Endodermal cell (in vitro differentiated cells): ENCODE measurements at places on chromosomes 2 and 18. TPM values are rescaled to one million over a fixed set of nuclear protein-coding genes. Genes with fewer than 3 reads are reported as not detected.

- no peaks in the 10 kb centered on the region for H3K36me3 ChIP-seq
- H3K4me1 ChIP-seq, result peaks cover 8% of the 10 kb centered on the region
- no peak for DNase-seq
- no peaks in the 10 kb centered on the region for H3K27me3 ChIP-seq
- no peak overlapping the region for H3K4me3 ChIP-seq
Measured at GRCh38 chr2:112272669-112273068, 2.7 kb upstream of the ZC3H6 start.

DNA sequence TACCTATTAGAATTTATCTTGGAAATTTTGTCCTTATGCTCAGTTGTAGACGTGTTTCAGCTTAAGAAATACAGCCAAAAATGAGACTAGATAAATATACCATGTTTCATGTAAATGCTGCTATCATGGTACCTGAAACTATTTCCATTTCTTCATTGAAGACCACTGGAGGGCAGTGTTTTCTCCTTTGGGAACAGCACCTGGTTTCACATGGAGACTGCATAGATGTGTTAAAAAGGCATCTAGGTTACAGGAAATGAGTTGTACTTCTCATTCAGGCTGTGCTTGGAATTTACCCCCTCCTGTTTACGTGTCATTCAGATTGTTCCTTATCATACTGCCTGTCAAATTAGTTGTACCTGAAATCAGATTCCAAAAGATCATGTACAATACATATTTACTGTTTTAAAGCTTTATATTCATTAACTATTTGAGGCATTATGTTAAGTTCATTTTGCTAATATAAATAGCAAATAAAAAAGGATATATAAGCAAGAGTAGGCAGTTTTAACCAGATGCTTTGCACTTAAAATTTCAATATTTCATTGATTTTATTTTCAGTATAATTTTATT is 57.3 kb upstream of the PSMD14 start:
- no peak overlapping the region for H3K4me3 ChIP-seq
- no peak overlapping the region for H3K27ac ChIP-seq
- peaks cover 10% of the 10 kb centered on the region for H3K4me1 ChIP-seq
- DNase-seq, result peak; percentile 55
- H3K36me3 ChIP-seq, result no peaks in the 10 kb centered on the region

GRCh38 chr2:180670302-180671003 is 310.0 kb upstream of the UBE2E3 start:
- no peaks in the 10 kb centered on the region for H3K36me3 ChIP-seq
- no peaks in the 10 kb centered on the region for H3K27me3 ChIP-seq

The AGXT gene
- total RNA-seq, result 0.18 and 0.31 TPM in 2 replicates

The CCDC148 gene
- total RNA-seq, result 2.6 to 5.0 TPM (median 4.4 TPM) in 3 replicates

The SERPINB10 gene
- not detected in 2 replicates for total RNA-seq

GRCh38 chr2:85134255-85134895 is 1.2 kb downstream of the TCF7L1 start:
- peaks cover 30% of the 10 kb centered on the region for H3K36me3 ChIP-seq
- peak overlapping the region; percentile 62 for H3K27ac ChIP-seq
- H3K27me3 ChIP-seq, result no peaks in the 10 kb centered on the region
- DNase-seq, result peak; percentile 80

- H3K36me3 ChIP-seq, result no peaks in the 10 kb centered on the region
- no peak overlapping the region for H3K27ac ChIP-seq
- no peaks in the 10 kb centered on the region for H3K4me1 ChIP-seq
- DNase-seq, result no peak
Measured at GRCh38 chr2:146990311-146991054, 854.3 kb upstream of the ACVR2A start.

DNA sequence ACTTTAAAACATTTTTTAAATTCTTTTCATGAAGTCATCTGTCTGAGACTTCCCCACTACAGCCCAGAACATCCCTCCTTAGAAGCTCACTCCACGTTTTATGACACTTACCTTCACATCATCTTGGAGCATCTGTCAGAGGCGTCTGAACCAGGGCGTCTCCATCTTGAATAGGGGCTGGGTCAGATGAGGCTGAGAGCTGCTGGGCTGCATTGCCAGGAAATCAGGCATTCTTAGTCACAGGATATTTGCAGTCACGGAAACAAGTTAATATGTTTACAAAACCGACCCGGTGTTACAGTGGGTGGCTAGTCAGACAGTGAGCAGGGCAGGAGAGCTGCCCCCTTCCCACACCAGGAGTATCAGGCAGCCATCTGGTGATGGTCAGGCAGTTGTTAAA is 456.5 kb downstream of the FBXO15 start:
- no peak overlapping the region for H3K4me3 ChIP-seq
- peak overlapping the region; percentile 36 for H3K27ac ChIP-seq
- no peaks in the 10 kb centered on the region for H3K27me3 ChIP-seq
- no peak for DNase-seq
- no peaks in the 10 kb centered on the region for H3K36me3 ChIP-seq

DNA sequence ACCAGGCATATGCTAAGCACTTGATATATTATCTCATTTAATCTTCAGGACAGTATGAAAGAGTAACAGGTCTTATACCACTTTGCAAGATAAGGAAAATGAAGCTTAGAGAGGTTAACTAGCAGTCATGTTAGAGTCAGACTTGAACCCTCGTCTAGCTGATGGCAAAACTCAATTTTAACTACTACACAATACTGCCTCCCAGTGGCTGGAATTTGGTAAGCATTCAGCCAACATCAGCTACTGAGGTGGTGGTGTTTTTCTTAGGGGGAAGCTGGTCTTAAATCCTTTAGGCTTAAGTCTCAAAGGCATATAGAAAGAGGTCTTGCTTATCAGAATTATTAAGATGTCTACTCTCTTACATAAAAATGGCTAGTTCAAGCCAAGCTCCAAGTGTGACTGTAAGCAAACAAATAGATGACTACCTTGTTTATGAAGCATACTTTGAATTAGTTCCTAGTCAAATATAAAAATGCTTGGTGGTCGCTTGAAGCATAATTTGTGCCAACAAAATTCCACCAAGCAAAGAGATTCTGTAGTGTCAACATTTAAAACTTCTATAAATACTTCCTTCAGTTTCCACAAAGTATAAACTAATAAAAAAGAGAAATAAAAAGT is 325.4 kb upstream of the FIGN start:
- H3K27ac ChIP-seq, result no peak overlapping the region
- H3K4me3 ChIP-seq, result no peak overlapping the region
- peak; percentile 90 for DNase-seq
- no peaks in the 10 kb centered on the region for H3K27me3 ChIP-seq
- H3K36me3 ChIP-seq, result no peaks in the 10 kb centered on the region

GRCh38 chr18:23689031-23689615 is at the start of gene LAMA3:
Gene LAMA3, plus strand, starts transcription at chr18:23689453. Its CDS starts 231 bp downstream, at chr18:23689684.
- no peak within 1 kb of the TSS for H3K27ac ChIP-seq
- peak within 1 kb of the TSS; percentile 72 for H3K4me3 ChIP-seq
- H3K27me3 ChIP-seq, result peaks cover 48% of the 10 kb centered on the region
- H3K36me3 ChIP-seq, result no peaks in the 10 kb centered on the region

- H3K36me3 ChIP-seq, result no peaks in the 10 kb centered on the region
- no peaks in the 10 kb centered on the region for H3K27me3 ChIP-seq
- no peak for DNase-seq
Measured at GRCh38 chr2:46925474-46926351, 10.1 kb upstream of the MCFD2 start.

The ERBB4 gene
- total RNA-seq, result 133 and 158 TPM in 2 replicates

The SCG2 gene
- total RNA-seq, result 0.13 TPM in 1 of 3 replicates, not detected in the others

GRCh38 chr2:180255981-180256380 is 248.9 kb upstream of the CWC22 start:
- H3K27ac ChIP-seq, result no peak overlapping the region
- H3K4me1 ChIP-seq, result no peaks in the 10 kb centered on the region
- no peak for DNase-seq
- no peaks in the 10 kb centered on the region for H3K36me3 ChIP-seq

The COL4A4 gene
- 2.2 and 2.6 TPM in 2 replicates for total RNA-seq

GRCh38 chr2:199807966-199808365 is 43.0 kb downstream of the FTCDNL1 start:
- no peaks in the 10 kb centered on the region for H3K36me3 ChIP-seq
- H3K27me3 ChIP-seq, result no peaks in the 10 kb centered on the region
- no peak overlapping the region for H3K27ac ChIP-seq
- H3K4me3 ChIP-seq, result no peak overlapping the region
- H3K4me1 ChIP-seq, result no peaks in the 10 kb centered on the region
- no peak for DNase-seq

GRCh38 chr18:77102259-77103040 is 30.1 kb downstream of the MBP start:
- no peak overlapping the region for H3K27ac ChIP-seq
- no peaks in the 10 kb centered on the region for H3K4me1 ChIP-seq
- H3K27me3 ChIP-seq, result no peaks in the 10 kb centered on the region
- no peak overlapping the region for H3K4me3 ChIP-seq
- DNase-seq, result no peak
- no peaks in the 10 kb centered on the region for H3K36me3 ChIP-seq

The NDUFV2 gene
- total RNA-seq, result 123 and 129 TPM in 2 replicates

GRCh38 chr2:165069151-165069550 is 113.8 kb upstream of the SLC38A11 start:
- H3K36me3 ChIP-seq, result no peaks in the 10 kb centered on the region
- no peak overlapping the region for H3K4me3 ChIP-seq
- DNase-seq, result no peak
- peak overlapping the region; percentile 64 for H3K27ac ChIP-seq
- no peaks in the 10 kb centered on the region for H3K4me1 ChIP-seq
- no peaks in the 10 kb centered on the region for H3K27me3 ChIP-seq

- H3K4me3 ChIP-seq, result no peak overlapping the region
- H3K4me1 ChIP-seq, result no peaks in the 10 kb centered on the region
- H3K27ac ChIP-seq, result no peak overlapping the region
Measured at GRCh38 chr18:26286008-26286407, 59.8 kb downstream of the TAF4B start.

The HOXD9 gene
- 0.94 TPM in 1 of 3 replicates, not detected in the others for total RNA-seq

DNA sequence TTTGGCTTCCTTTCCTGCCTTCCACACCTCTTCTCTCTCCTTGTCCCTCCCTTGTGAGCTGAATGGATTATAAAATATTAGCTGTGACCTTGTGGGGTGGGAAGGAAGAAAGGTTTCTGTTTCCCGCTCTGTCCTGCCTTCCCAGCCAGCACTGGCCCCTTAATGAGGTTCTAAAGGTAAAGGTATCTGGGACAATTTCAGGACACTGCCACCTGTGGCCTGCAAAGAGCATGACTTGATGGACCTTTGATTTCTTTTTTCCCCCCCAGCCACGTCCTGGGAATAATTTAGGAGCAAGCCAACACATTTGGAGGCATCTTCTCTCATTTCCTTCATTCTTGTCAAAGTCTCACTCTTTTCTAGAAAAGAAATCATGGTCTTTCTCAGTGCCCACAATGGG is 246.7 kb upstream of the EPAS1 start:
- H3K27ac ChIP-seq, result no peak overlapping the region
- H3K4me1 ChIP-seq, result peaks cover 29% of the 10 kb centered on the region
- no peaks in the 10 kb centered on the region for H3K36me3 ChIP-seq
- no peaks in the 10 kb centered on the region for H3K27me3 ChIP-seq

DNA sequence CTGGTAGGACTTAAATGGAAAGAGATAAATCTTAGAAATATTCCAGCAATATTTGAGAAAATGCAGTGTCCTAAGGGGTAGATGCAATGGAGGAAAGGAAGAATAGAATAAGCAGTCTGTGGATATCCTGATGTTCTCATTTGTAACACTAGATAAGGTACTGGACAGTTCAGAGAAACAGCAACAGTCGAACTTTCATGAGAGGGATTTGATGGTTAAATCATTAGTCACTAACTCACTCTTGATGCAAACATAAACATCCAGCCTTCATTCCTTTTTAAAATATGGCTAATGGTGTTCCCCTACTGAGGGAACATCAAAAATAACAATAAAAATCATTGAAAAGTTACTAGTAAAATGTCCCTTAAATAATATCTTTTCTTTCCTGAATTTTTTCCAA is 211.4 kb upstream of the SLC39A10 start:
- H3K4me1 ChIP-seq, result no peaks in the 10 kb centered on the region
- H3K27me3 ChIP-seq, result no peaks in the 10 kb centered on the region
- H3K27ac ChIP-seq, result no peak overlapping the region
- H3K4me3 ChIP-seq, result no peak overlapping the region
- DNase-seq, result no peak

The TOGARAM2 gene
- 3.7 and 4.2 TPM in 2 replicates for total RNA-seq

The DSEL gene
- 9.0 and 9.1 TPM in 2 replicates for total RNA-seq

The CCL20 gene
- not detected in 3 replicates for total RNA-seq

The SAG gene
- not detected in 3 replicates for total RNA-seq

GRCh38 chr18:78271790-78272189 is 707.8 kb upstream of the SALL3 start:
- no peak for DNase-seq
- no peaks in the 10 kb centered on the region for H3K4me1 ChIP-seq
- H3K27ac ChIP-seq, result no peak overlapping the region
- H3K4me3 ChIP-seq, result no peak overlapping the region
- no peaks in the 10 kb centered on the region for H3K27me3 ChIP-seq

GRCh38 chr2:28319118-28320008 is 73.3 kb upstream of the FOSL2 start:
- H3K27ac ChIP-seq, result no peak overlapping the region
- no peaks in the 10 kb centered on the region for H3K36me3 ChIP-seq
- no peaks in the 10 kb centered on the region for H3K27me3 ChIP-seq
- no peak overlapping the region for H3K4me3 ChIP-seq
- peak; percentile 57 for DNase-seq

DNA sequence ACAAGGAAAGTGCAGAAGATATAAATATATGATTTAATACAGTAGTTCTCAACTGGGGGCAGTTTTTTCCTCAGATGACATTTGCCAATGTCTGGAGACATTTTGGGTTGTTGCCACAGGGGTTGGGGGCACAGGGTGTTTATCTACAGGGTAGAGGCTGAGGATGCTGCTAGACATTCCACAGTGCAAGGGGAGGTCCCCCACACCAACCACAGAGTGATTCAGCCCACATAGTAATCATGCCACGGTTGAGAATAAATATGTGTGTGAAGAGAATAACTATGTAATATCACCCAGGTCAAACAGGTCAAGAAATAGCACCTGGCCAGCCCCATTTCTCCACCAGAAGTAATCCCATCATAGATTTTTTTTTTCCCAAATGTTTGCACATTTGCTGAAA is 17.9 kb downstream of the DYSF start:
- H3K4me1 ChIP-seq, result no peaks in the 10 kb centered on the region
- H3K36me3 ChIP-seq, result no peaks in the 10 kb centered on the region
- DNase-seq, result no peak

- H3K4me3 ChIP-seq, result no peak overlapping the region
- no peaks in the 10 kb centered on the region for H3K36me3 ChIP-seq
- H3K4me1 ChIP-seq, result no peaks in the 10 kb centered on the region
- H3K27me3 ChIP-seq, result no peaks in the 10 kb centered on the region
Measured at GRCh38 chr2:122414902-122415301, 659.5 kb downstream of the TSN start.

The WDR7 gene
- 16.8 and 17.1 TPM in 2 replicates for total RNA-seq

DNA sequence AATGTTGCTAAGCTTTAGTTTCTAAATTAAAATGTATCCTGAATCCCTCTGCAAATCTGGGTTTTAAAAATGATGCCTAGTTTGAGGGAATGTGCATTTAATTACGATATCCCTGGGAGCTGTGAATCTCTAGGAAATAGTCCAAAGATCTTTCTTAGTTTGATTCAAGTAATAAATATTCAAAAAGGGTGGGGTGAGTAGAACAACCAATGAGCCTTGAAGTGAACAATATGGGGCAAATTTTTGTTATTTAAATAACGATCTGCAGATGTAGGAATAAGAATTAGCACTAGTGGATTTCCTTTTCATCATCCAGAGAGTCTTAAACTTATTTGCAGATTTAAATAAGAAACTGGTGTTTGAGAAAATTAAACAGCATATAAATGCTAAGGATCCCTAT is 106.3 kb downstream of the ACVR1 start:
- H3K4me1 ChIP-seq, result peaks cover 8% of the 10 kb centered on the region
- no peaks in the 10 kb centered on the region for H3K27me3 ChIP-seq
- peaks cover 61% of the 10 kb centered on the region for H3K36me3 ChIP-seq
- no peak overlapping the region for H3K27ac ChIP-seq
- H3K4me3 ChIP-seq, result no peak overlapping the region

GRCh38 chr2:162221064-162221463 is 22.2 kb downstream of the FAP start:
- H3K27ac ChIP-seq, result no peak overlapping the region
- H3K36me3 ChIP-seq, result no peaks in the 10 kb centered on the region
- no peaks in the 10 kb centered on the region for H3K27me3 ChIP-seq
- DNase-seq, result peak; percentile 93
- H3K4me1 ChIP-seq, result no peaks in the 10 kb centered on the region
- H3K4me3 ChIP-seq, result no peak overlapping the region
